ENCODE measurements at places on chromosomes 1 and 21.

GRCh38 chr21:45861156-45861870, 120.3 kb upstream of the COL6A1 start:
- DNase-seq, result no peak

GRCh38 chr1:180230791-180231505, 884 bp downstream of the LHX4 start:
- DNase-seq, result no peak

- no peak for DNase-seq
These were observed 64.1 kb upstream of the RNPC3 start for GRCh38 chr1:103461161-103462105.

- no peak for DNase-seq
These were observed 28.2 kb downstream of the CD34 start for GRCh38 chr1:207882692-207883091.

DNA sequence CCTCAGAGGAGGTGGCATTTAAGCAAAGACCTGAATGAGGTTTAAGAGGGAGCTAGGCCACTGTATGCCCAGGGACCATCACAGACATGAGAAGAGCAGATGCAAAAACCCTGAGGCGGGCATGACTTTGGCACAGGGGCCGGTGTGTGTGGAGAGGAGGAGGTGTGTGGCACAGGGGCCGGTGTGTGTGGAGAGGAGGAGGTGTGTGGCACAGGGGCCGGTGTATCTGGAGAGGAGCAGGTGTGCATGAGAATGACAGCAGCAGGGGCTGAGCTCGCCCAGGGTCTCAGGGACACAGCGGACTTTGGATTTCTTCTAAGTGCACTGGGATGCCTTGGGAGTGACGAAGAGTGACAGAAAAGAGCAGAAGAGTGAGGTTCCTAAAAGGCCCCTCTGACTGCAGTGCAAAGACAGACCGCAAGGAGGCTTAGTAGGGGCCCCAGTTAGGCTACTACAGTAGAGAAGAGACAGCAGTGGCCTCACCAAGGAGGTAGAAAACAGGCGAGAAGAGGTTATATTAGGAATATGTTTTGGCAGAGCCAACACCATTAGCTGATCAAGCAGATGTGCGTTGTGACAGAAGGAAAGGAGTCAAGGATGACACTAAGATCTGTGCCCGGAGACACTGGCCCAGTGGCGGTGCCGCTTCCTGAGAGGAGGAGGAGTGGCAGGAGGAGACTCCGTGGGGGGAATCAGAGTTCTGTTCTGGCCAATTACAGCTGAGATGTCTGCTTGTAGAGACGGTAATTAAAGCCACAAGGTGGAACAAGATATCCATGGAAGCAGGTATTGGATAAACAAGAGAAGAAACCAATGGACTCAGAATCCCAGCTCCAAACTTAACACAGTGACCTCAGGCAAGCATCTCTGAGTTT, 18.4 kb downstream of the ZBTB17 start:
- no peak for DNase-seq

- no peak for DNase-seq
These were observed 153.9 kb upstream of the EDN2 start for GRCh38 chr1:41638086-41639024.

- no peak for DNase-seq
These were observed 21.5 kb downstream of the PADI2 start for GRCh38 chr1:17097787-17098186.

DNA sequence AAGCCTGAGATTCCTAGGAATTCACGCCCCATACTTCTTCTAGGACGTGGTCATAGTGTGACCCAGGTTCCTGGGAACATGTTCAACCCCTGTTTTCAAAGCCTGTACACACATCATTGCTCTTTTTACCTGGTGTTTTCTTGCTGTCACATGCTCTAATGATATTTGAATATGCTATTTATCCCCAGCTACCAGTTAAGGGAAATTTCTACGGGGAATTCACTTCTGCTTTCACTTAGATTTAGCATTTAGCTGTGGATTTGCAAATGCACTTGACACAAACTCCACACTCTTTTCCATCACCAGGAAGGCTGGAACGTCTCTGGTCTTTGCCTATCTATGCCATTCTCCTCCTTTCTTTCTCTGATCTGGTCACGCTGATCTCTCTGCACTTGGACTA, 11.3 kb upstream of the SAMSN1 start:
- no peak for DNase-seq

DNA sequence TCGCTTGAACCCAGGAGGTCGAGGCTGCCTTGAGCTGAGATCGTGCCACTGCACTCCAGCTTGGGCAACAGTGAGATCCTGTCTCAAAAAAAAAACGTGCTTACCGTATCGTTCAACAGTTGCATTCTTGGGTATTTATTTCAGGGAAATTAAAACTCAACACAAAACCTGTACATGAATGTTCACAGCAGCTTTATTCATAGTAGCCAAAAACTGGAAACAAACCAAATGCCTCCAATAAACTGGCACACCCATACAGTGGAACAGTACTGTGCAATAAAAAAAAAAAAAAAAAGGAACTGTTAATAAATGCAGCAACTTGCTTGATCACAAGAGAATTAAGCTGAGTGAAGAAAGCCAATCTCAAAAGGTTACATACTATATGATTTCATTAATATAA, 6.7 kb downstream of the KHDRBS1 start:
- DNase-seq, result no peak

- no peak for DNase-seq
These were observed 24.1 kb upstream of the NPHP4 start for GRCh38 chr1:6016191-6016865.

DNA sequence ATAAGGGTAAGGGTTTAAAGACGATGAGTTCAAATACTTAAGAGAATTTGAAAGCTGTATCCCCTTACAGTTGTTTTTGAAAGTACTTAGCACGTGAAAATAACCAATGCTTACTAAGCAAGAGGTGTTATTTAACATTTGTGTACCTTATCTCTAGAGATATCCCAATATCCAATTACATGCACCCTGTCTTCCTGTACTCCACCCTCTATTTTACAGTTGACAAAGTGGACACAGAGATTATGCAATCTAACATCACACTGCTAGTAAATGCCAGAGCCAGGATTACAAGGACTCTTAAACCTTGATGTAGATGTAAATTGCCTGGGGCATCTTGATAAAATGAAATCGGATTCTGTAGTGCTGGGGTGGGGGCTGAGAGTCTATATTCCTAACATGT, 72.0 kb downstream of the GDAP2 start:
- DNase-seq, result no peak

- no peak for DNase-seq
These were observed at the start of gene LRRC7 for GRCh38 chr1:69567652-69568420. TSS of gene LRRC7 (plus strand) at chr1:69567922. CDS start at chr1:69568640, 718 bp downstream.

DNA sequence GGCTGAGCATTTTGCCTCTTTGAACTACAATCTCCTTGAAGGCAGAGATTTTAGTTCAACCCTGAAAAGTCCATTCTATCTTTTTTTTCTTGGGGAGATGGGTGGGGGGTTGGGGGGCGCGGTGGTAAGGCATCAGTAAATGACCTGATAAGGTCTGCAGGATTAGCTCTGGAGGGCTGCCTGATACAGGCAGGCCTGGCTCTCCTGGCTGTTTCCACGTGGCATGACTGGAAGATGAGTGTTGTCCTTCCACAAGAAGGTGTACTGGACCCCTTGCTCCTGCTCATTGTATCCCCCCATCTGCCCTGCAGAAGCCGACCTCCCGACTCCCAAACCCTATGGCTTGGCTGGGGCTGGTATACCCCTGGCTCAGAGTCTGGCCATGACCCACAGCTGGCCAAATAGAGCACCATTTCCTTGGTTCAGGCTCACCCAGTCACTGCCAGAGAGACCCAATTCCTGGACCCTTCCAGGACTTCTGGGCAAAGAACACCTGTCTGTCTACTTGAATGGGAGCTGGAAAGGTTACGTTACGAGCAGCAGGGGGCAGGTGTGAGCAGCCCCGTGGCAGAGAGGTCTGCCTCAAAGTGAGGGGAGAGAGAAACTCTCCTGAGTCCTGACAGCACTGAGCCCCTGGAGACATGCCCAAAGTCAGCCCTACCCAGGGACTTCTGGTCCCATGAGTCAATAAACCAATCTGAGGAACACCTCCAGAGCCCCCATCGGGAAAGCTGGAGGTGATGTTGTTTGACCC, 17.0 kb downstream of the DHRS3 start:
- DNase-seq, result no peak

GRCh38 chr1:76669624-76670315, 197.5 kb upstream of the ST6GALNAC5 start:
- no peak for DNase-seq
